Mucosa of gallbladder (tissue), 1 donor: ENCODE measurements at places on chromosomes 5 and 9. TPM values are rescaled to one million over a fixed set of nuclear protein-coding genes. Genes with fewer than 3 reads are reported as not detected.

DNA sequence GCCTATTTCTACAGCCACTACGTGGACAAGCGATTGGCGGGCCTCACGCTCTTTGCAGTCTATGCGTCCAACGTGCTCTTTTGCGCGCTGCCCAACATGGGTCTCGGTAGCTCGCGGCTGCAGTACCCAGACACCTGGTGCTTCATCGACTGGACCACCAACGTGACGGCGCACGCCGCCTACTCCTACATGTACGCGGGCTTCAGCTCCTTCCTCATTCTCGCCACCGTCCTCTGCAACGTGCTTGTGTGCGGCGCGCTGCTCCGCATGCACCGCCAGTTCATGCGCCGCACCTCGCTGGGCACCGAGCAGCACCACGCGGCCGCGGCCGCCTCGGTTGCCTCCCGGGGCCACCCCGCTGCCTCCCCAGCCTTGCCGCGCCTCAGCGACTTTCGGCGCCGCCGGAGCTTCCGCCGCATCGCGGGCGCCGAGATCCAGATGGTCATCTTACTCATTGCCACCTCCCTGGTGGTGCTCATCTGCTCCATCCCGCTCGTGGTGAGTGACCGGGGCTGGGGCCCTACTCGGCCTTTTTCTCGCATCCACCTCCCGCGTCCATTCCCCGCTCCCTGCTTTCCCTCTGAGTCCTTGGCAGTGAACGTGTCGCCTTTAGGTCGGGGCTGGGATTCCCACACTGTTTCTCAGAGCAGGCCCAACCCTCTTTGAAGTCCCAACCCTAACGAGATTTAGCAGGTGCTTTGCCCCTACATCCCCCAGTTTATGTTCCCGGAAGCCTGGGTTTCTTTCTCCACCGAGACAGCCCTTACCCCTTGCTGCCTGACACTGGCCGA is 1.8 kb downstream of the PTGER4 start:
- DNase-seq, result no peak

DNA sequence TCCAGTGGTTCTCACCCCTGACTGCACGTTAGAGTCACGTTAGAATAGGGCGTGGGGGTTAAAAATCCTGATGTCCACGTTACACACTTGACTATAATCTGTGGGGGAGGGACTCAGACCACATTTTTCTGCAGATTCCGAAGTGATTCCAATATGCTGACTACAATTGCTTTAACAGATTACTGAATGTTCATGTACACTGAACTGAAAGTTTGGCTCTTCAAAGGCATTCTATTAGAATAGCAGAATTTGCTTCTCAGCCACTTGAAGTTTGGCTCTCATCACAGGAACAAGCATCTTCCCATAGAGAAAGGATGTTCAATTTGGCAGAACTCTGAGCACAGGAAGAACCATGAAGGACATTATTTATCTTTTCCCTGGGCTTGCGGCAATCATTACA is 84.5 kb downstream of the HAPLN1 start:
- no peak for DNase-seq

GRCh38 chr5:151068433-151069197 is 12.2 kb downstream of the TNIP1 start:
- no peak for DNase-seq

DNA sequence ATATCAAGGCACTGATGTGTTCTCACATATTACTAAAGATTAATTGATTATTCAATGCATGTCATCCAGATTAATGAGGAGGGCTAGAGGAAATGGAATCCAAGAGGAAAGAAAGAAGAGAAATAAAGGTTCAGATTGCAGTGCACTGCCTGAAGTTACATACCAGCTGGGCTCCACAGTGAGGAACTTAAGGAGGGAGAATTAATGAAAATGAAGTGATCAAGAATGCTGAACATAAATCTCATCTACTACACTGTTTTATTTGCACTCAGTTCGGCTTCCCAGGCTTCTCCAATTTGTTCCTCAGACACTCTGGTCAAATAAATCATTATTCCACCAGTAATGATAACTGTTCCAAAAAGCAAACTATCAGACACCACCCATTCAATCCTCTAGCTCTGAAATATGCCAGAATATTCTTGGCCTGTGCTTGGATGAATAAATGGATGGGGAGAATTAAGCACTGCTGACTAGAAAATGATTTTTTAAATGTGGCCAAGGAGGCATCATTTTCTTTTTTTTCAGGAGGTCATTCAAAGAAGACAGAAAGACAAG is 88.6 kb upstream of the FBN2 start:
- no peak for DNase-seq

DNA sequence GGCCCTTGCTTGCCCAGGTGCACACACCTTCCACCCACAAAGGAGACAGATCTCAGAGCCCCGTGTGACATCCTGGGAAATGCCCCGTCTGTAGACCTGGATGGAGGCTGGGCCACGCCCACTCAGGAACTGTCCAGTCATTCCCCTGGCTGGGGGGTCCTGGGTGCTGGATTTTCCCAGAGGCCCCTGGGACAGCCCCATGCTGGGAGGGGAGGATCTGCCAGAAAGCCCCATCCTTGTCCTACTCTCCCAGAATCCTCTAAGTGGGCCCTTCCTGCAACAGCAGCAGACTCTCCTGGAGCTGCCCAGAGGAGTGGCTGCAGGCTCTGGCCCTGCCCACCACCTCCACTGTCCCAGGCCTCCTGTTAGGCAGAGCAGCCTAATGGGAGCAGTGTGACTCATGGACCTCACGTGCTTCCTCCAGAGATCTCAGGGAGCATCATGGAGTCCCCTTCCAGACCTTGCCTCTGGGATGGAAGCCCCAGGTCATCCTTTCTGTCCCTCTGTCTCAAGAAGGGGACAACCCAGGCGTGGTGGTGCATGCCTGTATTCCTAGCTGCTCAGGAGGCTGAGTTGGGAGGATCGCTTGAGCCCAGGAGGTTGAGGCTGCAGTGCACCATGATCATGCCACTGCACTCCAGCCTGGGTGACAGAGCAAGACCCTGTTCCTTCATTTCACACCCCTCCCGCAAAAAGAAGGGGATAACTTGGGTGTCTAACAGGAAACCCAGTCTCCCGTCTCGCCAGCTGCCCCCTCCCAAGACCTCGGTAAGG is 51.7 kb downstream of the JADE2 start:
- DNase-seq, result no peak

The PTPRD gene
- 35.9 TPM for total RNA-seq

The LVRN gene
- total RNA-seq, result 0.43 TPM

The ZNF782 gene
- total RNA-seq, result 8.5 TPM
